Karpas-422 (cell line): ENCODE measurements at places on chromosomes 7 and 10.

DNA sequence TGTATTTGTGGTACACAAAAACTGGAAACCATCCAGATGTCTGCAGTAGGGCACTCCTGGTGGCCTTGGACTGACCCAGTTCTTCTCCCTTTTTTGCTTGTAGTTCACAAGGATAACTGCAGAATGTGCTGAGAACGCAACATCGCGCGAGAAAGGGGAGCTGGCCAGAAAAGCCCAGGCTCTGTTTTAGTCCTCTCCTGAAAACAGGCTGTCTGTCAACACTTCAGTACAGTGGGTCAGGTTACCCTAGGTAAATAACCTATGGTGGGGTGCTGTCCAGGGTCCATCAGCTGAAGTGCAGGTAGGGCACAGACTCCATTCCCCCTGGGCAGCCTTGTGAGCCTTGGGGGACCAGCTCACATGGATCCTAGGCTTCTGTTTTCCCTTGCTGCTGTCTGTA lies 495.8 kb downstream of the MDFIC start:
- H3K4me3 ChIP-seq = no peak overlapping the region
- no peaks in the 10 kb centered on the region for H3K36me3 ChIP-seq
- H3K27ac ChIP-seq = no peak overlapping the region
- no peaks in the 10 kb centered on the region for H3K4me1 ChIP-seq
- no peaks in the 10 kb centered on the region for H3K27me3 ChIP-seq
- DNase-seq = no peak

DNA sequence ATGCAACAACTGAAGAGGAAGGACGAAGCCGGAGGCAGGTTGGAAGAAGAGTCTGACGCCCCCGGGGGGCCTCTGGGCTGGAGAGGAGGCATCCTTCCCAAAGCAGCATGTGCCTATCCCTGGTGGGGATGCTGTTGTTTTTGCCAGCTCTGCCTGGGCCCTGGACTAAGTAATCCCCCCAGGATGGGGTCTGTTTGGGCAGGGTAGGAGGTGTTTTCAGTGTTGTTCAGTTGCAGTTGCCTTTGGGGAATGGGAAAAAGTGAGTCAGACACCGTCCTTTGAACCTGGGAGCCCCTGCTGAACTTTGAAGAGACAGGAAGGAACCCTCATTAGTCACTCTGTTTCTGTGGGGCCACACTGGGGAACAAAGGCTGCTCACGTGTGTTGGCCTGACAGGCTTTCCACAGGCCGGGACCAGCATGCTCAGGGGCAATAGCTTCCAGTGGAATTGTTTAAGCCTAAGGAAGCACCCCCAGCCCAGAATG lies 35.2 kb upstream of the GDF10 start:
- H3K36me3 ChIP-seq = no peaks in the 10 kb centered on the region
- DNase-seq = no peak

DNA sequence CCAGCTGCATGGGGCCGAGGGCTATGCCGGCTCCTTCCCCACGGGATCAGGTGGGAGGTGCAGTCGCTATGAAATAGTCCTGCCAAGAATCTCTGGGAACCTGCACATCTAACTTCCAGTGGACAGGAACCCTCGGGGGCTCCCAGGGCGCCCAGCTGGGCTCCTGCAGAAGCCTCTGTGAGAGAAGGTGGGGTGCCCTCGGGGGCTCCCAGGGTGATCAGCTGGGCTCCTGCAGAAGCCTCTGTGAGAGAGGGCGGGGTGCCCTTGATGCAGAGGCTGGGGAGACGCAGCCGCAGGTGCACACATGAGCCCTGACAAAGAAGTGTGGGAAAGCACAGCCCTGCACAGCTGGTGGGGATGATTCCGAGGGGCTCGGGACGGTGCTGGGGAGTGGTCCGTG lies 5.9 kb downstream of the VENTX start:
- no peaks in the 10 kb centered on the region for H3K36me3 ChIP-seq
- no peaks in the 10 kb centered on the region for H3K27me3 ChIP-seq
- no peak for DNase-seq
- no peak overlapping the region for H3K4me3 ChIP-seq

DNA sequence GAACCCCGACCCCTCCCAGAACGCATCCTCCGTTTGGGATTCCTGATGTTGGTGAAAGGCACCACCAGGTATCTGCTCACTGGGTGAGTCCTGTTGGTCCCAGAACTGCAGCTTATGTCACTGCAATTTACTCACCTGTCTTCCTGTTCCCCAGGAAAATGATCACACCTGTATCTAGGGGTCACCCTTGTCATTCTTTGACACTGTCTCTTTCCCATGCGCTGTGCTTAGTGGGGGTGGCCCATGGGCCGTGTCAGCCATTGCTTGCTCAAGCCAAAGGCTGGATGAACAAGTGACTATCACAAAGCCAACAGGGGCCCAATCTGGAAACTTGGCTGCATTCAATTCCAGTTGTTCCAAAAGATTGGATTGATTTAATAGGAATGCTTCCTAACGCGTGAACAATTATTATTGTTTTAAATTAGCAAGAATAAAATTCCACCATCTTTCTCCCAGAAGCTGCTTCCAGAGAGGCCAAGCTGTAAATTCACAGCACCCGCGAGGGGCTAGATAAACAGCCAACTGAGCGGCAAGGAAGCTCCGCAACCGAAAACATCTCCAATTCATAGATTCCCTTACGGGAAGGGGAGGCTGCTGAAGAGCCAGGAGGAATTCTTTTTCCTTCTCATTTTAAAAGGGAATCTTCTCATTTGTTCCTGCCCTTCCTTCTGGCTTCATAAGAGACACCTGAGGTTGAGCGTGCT lies 134.8 kb upstream of the ZMIZ1 start:
- DNase-seq = no peak
- no peak overlapping the region for H3K4me3 ChIP-seq
- H3K36me3 ChIP-seq = no peaks in the 10 kb centered on the region
- H3K27me3 ChIP-seq = no peaks in the 10 kb centered on the region
- no peak overlapping the region for H3K27ac ChIP-seq
- peaks cover 28% of the 10 kb centered on the region for H3K4me1 ChIP-seq

GRCh38 chr10:29328983-29329382 lies 40.1 kb downstream of the LYZL1 start:
- H3K4me3 ChIP-seq = no peak overlapping the region
- no peaks in the 10 kb centered on the region for H3K27me3 ChIP-seq
- no peak overlapping the region for H3K27ac ChIP-seq
- H3K4me1 ChIP-seq = no peaks in the 10 kb centered on the region
- no peaks in the 10 kb centered on the region for H3K36me3 ChIP-seq

DNA sequence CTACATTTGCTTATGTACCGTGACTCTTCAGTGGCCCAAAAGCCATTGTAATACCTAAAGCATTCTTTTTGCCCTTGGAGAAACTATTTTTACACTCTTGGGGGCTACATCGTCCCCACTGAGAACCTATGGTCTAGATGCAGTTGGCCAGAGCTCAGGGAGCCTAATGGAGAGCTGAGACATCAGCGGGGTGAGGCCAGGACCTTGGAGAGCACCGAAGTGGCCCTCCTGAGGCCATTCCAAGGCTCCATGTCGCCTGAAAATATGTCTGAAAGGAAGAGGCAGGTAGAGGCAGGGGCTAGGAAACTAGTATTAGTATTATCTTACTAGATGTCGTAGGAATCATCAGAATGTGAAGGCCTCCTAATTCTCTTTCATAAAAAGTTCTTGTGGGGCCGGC lies 4.9 kb downstream of the PKD2L1 start:
- no peak overlapping the region for H3K27ac ChIP-seq
- H3K4me1 ChIP-seq = no peaks in the 10 kb centered on the region
- DNase-seq = no peak
- H3K36me3 ChIP-seq = no peaks in the 10 kb centered on the region
- no peaks in the 10 kb centered on the region for H3K27me3 ChIP-seq

DNA sequence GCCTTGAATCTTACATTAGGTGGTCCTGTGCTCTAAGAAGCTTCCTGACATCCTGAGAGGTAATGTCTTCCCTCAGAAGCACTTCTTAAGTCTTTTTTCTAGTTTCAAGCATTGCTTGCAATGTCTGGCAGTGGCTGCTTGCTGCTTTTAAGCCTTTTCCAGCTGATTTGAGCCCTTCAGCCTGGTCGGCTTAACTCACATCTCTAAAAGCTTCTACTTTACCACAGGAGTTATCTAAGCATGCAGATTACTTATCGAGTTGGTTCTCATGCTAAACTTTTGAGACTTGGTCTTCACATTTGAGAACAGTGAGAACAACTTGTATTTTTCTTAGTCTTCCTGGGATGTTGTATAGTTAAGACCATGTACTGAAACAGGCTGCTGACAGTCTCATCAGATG lies 3.9 kb downstream of the LRMDA start:
- H3K27ac ChIP-seq = no peak overlapping the region
- H3K4me3 ChIP-seq = no peak overlapping the region
- DNase-seq = no peak
- H3K4me1 ChIP-seq = no peaks in the 10 kb centered on the region
- H3K36me3 ChIP-seq = no peaks in the 10 kb centered on the region

- no peak for DNase-seq
- H3K27ac ChIP-seq = no peak overlapping the region
- no peak overlapping the region for H3K4me3 ChIP-seq
- no peaks in the 10 kb centered on the region for H3K27me3 ChIP-seq
Observed at GRCh38 chr10:11793762-11794479, 29.2 kb upstream of the PROSER2 start.

- no peaks in the 10 kb centered on the region; the same call in 1 of the 2 replicates for H3K27me3 ChIP-seq
- H3K27ac ChIP-seq = no peak overlapping the region
- peak; percentile 85 for DNase-seq
- H3K36me3 ChIP-seq = no peaks in the 10 kb centered on the region
- no peak overlapping the region for H3K4me3 ChIP-seq
Observed at GRCh38 chr7:67484244-67484751, 487.7 kb downstream of the TYW1 start.

DNA sequence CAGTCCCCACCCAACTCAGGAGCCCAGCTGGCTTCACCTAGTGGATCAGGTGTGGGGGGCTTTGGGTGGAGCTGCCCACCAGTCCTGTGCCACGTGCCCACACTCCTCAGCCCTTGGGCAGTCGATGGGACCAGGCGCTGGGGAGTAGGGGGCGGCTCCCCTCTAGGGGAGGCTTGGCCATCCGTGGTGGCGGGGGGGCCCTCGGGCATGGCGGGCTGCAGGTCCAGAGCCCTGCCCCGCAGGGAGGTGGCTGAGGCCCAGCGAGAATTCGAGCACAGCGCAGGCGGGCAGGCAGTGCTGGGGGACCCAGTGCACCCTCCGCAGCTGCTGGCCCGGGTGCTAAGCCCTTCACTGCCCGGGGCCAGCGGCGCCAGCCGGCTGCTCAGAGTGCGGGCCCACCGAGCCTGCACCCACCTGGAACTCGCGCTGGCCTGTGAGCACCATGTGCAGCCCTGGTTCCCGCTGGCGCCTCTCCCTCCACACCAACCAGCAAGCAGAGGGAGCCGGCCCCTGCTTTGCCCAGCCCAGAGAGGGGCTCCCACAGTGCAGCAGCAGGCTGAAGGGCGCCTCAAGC lies 29.3 kb downstream of the ASNS start:
- no peaks in the 10 kb centered on the region for H3K36me3 ChIP-seq
- no peaks in the 10 kb centered on the region for H3K27me3 ChIP-seq
- H3K4me1 ChIP-seq = peaks cover 2% of the 10 kb centered on the region; the same call in 1 of the 2 replicates
- no peak overlapping the region for H3K4me3 ChIP-seq

DNA sequence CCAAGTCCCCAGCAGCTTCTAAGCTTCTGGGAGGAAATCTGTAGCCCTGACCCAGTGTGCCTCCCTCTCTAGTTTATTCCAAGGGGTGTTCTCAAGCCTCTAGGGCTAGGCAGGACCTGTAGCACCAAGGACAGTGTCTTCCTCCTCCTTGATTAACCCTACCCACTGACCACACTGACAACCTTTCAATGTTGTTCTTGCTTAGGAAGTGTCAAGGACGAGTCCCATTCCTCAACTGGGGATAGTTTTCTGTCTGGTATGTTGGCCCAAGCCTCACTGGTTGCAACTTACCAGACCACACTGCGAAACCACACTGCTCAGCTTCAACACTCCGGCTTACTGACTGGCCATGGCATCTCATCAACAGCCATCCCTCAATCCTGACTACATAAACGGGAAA lies 100.0 kb downstream of the RNF216 start:
- peaks cover 77% of the 10 kb centered on the region for H3K4me1 ChIP-seq
- no peak overlapping the region for H3K4me3 ChIP-seq
- peak overlapping the region; percentile 88 for H3K27ac ChIP-seq

DNA sequence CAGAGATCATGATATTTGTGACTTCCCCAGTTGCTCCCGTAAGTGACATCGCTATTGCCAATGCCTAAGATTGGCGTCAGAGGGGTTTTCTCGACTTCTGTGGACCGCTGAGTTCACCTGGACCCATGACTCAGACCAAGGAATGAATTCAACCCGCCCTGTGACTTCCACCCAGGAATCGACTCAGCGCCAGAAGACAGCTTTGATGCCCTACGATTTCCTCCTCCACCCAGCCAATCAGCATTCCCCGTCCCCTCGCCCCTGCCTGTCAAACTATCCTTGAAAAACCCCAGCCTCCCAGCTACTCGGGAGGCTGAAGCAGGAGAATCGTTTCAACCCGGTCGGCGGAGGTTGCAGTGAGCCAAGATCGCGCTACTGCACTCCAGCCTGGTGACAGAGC lies 58.3 kb downstream of the MICALL2 start:
- no peak overlapping the region for H3K4me3 ChIP-seq
- H3K4me1 ChIP-seq = no peaks in the 10 kb centered on the region
- no peak for DNase-seq
- H3K27ac ChIP-seq = no peak overlapping the region
- H3K27me3 ChIP-seq = no peaks in the 10 kb centered on the region
- no peaks in the 10 kb centered on the region for H3K36me3 ChIP-seq

- H3K36me3 ChIP-seq = no peaks in the 10 kb centered on the region
- peak; percentile 46 for DNase-seq
- H3K27ac ChIP-seq = no peak overlapping the region
Observed at GRCh38 chr10:71945819-71946474, 18.2 kb upstream of the CHST3 start.

DNA sequence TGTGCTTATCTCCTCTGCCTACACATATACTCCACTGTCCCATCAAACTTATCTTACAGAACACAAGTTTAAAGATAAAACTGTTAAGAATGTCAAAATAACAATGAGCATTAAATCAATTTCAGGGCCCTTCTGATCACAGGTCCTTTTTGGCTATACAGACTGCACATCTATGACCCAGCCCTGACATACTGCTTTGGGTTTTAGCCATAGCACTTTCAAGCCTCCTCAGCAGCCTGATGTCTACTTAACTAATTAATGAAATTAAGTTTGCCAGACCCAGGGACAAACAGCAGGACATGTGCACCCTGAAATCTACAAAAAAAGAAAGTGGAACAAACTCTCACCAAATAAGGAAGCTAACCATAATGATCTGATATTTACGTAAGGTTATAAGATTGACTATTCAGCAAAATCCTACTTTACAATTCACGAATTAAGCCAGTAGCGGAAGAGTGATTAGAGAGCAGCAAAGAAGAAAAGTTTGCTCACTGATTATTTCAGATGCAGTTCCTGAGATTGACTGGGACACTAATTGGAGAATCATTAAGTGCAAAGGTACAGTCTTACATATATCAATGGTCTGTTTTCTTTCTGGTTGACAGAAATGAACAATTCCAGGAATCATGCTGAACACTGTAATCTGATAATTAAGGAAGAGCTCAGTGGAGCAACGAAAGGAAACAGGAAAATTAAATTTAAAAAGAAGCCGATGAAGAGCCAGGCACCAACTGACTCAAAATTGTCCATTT lies 669.3 kb upstream of the LRRN3 start:
- no peaks in the 10 kb centered on the region for H3K36me3 ChIP-seq
- H3K27me3 ChIP-seq = no peaks in the 10 kb centered on the region
- no peak overlapping the region for H3K4me3 ChIP-seq
- no peaks in the 10 kb centered on the region for H3K4me1 ChIP-seq
